ENCODE measurements at places on chromosomes 5 and 9. TPM values are rescaled to one million over a fixed set of nuclear protein-coding genes. Genes with fewer than 3 reads are reported as not detected.
A peak's percentile ranks its signal among the peaks of the same experiment; 100 is the strongest.

GRCh38 chr5:56763711-56764466, 51.5 kb upstream of the MAP3K1 start:
- peaks cover 30% of the 10 kb centered on the region for H3K4me1 ChIP-seq
- no peak for DNase-seq
- H3K27ac ChIP-seq: no peak overlapping the region
- H3K36me3 ChIP-seq: no peaks in the 10 kb centered on the region
- no peak overlapping the region for H3K4me3 ChIP-seq
- H3K27me3 ChIP-seq: no peaks in the 10 kb centered on the region

DNA sequence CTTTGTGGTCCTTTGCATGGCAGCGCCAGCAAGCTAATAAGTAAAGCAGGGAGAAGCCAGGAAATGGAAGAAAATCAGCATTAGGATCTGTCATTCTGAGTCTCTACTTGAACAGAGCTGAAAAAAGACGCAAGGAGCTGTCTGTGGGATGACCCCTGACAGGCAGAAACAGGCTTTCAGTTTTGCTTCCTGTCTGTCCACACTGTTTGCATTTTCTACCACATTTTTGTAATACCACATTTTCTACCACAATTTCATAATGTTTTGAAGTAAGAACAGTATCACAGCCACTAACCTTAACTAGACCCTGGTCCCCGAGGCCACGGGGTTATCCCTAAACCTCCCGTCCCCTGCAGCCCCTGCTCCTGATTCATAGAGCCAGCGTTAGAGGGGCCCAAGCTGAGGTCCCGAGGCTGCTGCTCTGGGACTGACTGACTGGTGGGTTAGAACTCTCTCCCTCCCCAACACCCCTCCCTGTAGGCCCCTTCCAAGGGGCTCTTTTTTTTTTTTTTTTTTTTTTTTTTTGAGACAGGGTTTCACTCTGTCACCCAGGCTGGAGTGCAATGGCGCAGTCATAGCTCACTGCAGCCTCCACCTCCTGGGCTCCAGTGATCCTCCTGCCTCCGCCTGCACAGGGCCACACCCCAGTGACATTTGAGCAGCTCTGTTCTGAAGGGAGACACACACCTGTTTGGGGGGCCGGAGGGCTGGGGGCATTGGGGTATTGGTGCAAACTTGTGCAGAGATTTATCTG, 4.0 kb upstream of the CLIC3 start:
- DNase-seq: no peak
- H3K27ac ChIP-seq: no peak overlapping the region
- H3K27me3 ChIP-seq: peaks cover 11% of the 10 kb centered on the region
- H3K4me3 ChIP-seq: peak overlapping the region; percentile 57
- H3K4me1 ChIP-seq: peaks cover 8% of the 10 kb centered on the region
- no peaks in the 10 kb centered on the region for H3K36me3 ChIP-seq

- no peak for DNase-seq
- H3K4me3 ChIP-seq: no peak overlapping the region
- H3K27me3 ChIP-seq: peaks cover 45% of the 10 kb centered on the region
- H3K36me3 ChIP-seq: no peaks in the 10 kb centered on the region
- no peaks in the 10 kb centered on the region for H3K4me1 ChIP-seq
These were observed 13.5 kb upstream of the B4GALT1 start for GRCh38 chr9:33180526-33181184.

GBGT1 gene
- 12.9 TPM for total RNA-seq

ORM2 gene
- total RNA-seq: not detected

IL13 gene
- not detected for total RNA-seq

DNA sequence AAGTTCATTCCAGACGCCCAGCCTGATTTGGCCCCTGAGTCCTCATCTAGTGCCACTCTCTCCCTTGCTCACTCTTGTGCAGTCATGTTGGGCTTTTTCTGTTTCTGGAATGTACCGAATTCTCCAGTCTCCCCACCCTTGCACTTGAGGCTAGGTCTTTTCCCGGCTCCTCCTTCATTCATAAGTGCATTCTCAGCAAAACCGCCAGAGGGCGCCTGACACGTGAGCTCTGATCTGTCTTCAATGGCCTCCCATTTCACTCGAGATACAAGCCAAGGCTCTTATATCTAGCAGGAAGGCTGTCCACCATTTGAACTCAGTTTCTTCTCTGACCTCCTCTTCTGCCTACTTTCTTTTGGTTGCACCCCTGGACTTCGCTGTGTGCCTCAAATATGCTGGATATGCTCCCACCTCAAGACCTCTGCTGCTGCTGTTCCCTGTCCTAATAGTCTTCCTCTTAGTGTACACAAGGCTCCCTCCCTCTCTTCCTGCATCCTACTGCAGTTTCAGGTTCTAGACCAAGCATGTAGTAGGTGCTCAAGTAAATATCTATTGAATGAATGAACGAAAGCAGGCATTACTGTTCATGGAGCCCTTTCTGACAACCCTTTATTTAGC, 568.1 kb upstream of the WWC1 start:
- no peak overlapping the region for H3K27ac ChIP-seq
- no peaks in the 10 kb centered on the region for H3K27me3 ChIP-seq
- peaks cover 12% of the 10 kb centered on the region for H3K4me1 ChIP-seq
- H3K36me3 ChIP-seq: no peaks in the 10 kb centered on the region

GRCh38 chr9:79242489-79242888, 329.3 kb upstream of the TLE4 start:
- H3K4me1 ChIP-seq: no peaks in the 10 kb centered on the region
- no peak for DNase-seq
- no peaks in the 10 kb centered on the region for H3K27me3 ChIP-seq
- H3K4me3 ChIP-seq: no peak overlapping the region

GABRA6 gene
- not detected for total RNA-seq

DNA sequence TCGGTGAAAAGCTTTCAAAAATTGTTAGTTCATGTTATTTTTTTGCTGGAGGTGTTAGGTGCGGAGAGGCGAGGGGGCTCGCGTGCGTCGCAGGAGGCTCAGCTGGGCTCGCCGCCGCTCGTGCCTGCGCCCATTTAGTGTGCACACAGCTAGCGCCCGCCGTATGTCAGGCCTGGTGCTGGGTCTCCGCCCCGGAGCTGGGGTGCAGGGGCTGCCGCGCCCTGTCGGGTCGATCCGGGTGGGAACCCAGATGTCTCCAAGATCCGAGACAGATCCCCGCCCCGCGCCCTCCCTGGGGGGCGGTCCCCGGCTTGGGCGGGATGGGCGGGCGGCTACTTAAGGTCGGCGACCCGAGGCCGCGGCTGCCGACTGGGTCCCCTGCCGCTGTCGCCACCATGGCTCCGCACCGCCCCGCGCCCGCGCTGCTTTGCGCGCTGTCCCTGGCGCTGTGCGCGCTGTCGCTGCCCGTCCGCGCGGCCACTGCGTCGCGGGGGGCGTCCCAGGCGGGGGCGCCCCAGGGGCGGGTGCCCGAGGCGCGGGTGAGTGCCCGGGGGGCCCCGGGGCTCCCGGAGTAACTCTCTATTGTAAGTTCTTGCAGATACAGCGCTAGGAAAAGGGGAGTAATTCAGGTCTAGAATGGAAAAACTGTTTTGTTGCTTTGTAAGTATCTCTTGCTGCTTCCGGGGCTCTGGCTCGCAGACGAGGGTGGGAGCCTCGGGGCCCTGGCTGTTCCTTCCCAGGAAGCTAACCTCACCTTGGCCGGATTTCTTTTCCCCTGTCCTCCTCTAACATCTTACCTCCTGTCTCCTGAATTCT, 31.7 kb downstream of the GSN start:
- H3K27me3 ChIP-seq: peaks cover 8% of the 10 kb centered on the region
- peaks cover 47% of the 10 kb centered on the region for H3K4me1 ChIP-seq
- H3K36me3 ChIP-seq: no peaks in the 10 kb centered on the region

FBXL7 gene
- 20.8 TPM for total RNA-seq

CCT5 gene
- 424 TPM for total RNA-seq

DNA sequence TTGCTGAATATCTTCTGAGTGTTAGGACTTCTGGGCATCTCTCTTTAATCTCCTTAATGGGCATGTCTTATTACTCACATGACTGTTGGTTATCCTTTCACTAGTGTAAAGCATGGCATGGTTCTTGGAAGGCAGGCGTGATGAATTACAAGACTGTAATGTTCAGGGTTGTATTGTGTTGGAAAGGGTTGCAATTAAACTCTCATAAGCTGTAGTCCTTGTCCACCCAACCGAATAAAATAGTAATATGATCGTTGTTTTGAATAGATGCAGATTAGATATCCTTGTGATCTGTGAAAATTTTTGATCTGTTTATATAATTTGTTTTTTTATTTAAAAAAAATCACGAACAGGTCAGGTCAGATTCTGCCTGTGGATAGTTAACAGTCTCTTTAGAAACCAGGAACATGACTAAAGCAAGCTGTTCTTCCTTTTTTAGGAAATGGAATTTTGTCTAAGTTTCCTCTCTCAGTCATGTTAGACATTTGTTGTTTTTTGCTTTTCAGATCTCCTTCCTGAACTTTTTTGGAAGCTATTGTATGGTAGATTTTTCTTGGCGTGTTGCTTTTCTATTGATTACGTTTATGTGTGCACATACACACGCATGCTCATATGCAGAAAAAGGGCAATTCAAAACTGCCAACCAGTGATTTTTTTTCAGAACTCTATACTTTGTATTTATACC, 121.8 kb downstream of the ARHGEF28 start:
- no peak for DNase-seq
- H3K4me3 ChIP-seq: no peak overlapping the region
- no peak overlapping the region for H3K27ac ChIP-seq

DNA sequence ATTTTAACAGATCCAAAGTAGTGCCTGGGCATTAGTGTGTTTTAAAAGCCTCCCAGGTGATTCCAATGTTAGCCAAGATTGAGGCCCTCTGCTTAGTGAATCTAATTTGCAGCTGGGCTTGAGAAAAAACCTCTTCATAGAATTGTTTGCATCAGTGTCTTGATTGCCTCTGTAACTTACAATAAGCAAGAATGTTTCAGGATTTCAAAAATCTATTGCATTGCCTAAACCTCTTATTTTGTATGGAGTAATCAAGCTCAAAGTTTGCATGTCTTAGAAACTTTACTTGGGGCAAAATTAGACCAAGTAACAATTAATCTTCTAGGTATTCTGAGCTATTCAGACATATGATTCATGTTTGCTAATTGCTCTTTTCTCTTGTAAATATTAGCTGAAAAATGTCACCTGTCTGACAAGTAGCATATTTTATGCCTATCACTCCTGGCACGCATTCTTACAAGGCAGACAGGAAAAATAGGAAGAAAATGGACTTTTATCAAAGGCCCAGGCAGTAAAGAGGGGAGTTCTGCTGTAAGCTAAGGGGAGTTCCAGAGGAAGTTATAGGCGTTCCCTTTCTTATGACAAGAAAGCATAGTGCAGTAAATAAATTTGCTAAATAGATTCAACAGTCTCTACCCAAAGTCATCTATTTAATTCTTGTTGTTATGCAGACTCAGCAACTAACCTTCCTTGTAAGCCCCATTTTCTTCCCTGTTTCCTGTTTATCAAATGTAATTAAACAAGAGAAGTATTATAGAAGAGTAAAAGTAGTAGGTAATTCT, 21.0 kb downstream of the PDCD1LG2 start:
- H3K4me1 ChIP-seq: peaks cover 15% of the 10 kb centered on the region
- no peak overlapping the region for H3K27ac ChIP-seq
- H3K36me3 ChIP-seq: no peaks in the 10 kb centered on the region
- no peak for DNase-seq
- no peak overlapping the region for H3K4me3 ChIP-seq

- no peaks in the 10 kb centered on the region for H3K36me3 ChIP-seq
- H3K4me3 ChIP-seq: no peak overlapping the region
- H3K4me1 ChIP-seq: no peaks in the 10 kb centered on the region
- DNase-seq: no peak
- H3K27ac ChIP-seq: no peak overlapping the region
- no peaks in the 10 kb centered on the region for H3K27me3 ChIP-seq
These were observed 65.8 kb downstream of the TSTD2 start for GRCh38 chr9:97567182-97567893.

DNA sequence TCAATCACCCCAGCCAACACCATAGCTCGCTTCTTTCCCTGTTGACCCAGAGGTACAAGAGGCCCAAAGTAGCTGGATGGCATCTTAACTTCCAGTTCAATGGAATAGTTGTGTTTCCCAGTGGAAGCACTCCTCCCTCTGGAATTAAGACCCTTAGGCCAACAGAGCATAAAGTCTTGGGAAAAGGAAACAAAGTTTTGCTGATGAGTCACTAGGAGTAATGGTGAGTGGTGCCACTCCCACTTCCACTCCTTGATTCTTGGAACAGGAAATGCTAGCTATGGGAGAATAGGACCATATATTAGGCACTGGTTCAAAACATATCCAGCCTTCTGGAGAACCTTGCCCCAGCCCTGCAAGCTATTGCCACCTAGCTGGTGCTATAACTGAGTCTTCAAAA, 44.7 kb upstream of the LMX1B start:
- no peaks in the 10 kb centered on the region for H3K36me3 ChIP-seq
- peaks cover 28% of the 10 kb centered on the region for H3K27me3 ChIP-seq
- H3K4me3 ChIP-seq: no peak overlapping the region
- DNase-seq: no peak
- H3K27ac ChIP-seq: no peak overlapping the region
- H3K4me1 ChIP-seq: no peaks in the 10 kb centered on the region

DNA sequence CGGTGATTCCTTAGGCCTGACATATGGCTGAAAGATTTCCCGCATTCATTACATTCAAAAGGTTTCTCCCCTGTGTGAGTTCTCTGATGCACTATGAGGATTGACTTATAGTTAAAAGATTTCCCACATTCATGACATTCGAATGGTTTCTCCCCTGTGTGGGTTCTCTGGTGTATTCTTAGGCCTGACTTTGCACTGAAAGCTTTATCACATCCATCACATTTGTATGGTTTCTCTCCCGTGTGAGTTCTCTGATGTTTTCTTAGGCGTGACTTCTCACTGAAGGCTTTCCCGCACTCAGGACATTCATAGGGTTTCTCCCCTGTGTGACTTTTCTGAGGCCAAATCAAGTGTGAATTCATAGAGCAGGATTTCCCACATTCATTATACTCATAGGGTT, 35.8 kb downstream of the ZNF782 start:
- H3K36me3 ChIP-seq: peaks cover 79% of the 10 kb centered on the region
- H3K27me3 ChIP-seq: no peaks in the 10 kb centered on the region
- H3K27ac ChIP-seq: no peak overlapping the region
- H3K4me1 ChIP-seq: no peaks in the 10 kb centered on the region
- no peak for DNase-seq

ST8SIA4 gene
- 5.9 TPM for total RNA-seq

GRCh38 chr9:133003671-133004090, 25.2 kb downstream of the GFI1B start:
- H3K27ac ChIP-seq: no peak overlapping the region
- H3K4me3 ChIP-seq: no peak overlapping the region
- H3K36me3 ChIP-seq: no peaks in the 10 kb centered on the region
- peaks cover 11% of the 10 kb centered on the region for H3K4me1 ChIP-seq

CER1 gene
- 0.32 TPM for total RNA-seq

GRCh38 chr9:77901771-77902170, 129.8 kb downstream of the GNAQ start:
- no peak overlapping the region for H3K4me3 ChIP-seq
- H3K27ac ChIP-seq: no peak overlapping the region
- DNase-seq: no peak
- H3K4me1 ChIP-seq: peaks cover 4% of the 10 kb centered on the region
- H3K36me3 ChIP-seq: no peaks in the 10 kb centered on the region

GRCh38 chr5:95609711-95610110, 10.2 kb upstream of the GPR150 start:
- no peak overlapping the region for H3K27ac ChIP-seq
- H3K27me3 ChIP-seq: no peaks in the 10 kb centered on the region
- no peak for DNase-seq
- no peak overlapping the region for H3K4me3 ChIP-seq
- peaks cover 5% of the 10 kb centered on the region for H3K36me3 ChIP-seq
- H3K4me1 ChIP-seq: no peaks in the 10 kb centered on the region

- no peak overlapping the region for H3K27ac ChIP-seq
- no peak overlapping the region for H3K4me3 ChIP-seq
- H3K4me1 ChIP-seq: no peaks in the 10 kb centered on the region
- DNase-seq: no peak
These were observed 48.8 kb downstream of the GRAMD2B start for GRCh38 chr5:126471875-126472537.

C9orf85 gene
- total RNA-seq: 13.4 TPM

MTX3 gene
- total RNA-seq: 27.9 TPM
